Nephron progenitor cell (in vitro differentiated cells): ENCODE measurements at places on chromosomes 6 and 20.

DNA sequence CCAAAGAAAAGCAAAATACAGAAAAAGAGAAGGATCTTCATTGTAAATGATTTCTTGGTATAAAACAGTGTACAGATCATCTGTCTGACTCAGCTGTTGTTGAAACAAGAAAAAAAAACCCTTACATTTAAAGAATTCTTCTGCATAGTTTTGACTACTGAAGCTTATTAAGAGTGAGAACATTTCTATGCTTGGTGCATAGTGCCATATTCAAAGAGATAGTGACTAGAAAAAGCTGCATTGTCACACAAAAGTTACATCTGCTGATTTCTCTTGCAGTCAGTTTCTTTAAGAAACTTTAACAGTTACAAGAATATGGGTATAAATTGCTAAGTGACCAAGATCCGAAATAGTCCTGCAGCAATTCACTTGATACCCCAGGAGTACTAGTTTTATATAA is at the start of gene DEFB112:
Gene DEFB112 (minus strand): TSS at position 101 of the 400 bp plus-strand sequence. CDS start 60 bp downstream, at position 41.
- DNase-seq = no peak

- no peak for DNase-seq
These were observed 2.6 kb downstream of the NCOA5 start for GRCh38 chr20:46087161-46087560.

GRCh38 chr6:78830805-78831204 is 36.5 kb upstream of the IRAK1BP1 start:
- no peak for DNase-seq

DNA sequence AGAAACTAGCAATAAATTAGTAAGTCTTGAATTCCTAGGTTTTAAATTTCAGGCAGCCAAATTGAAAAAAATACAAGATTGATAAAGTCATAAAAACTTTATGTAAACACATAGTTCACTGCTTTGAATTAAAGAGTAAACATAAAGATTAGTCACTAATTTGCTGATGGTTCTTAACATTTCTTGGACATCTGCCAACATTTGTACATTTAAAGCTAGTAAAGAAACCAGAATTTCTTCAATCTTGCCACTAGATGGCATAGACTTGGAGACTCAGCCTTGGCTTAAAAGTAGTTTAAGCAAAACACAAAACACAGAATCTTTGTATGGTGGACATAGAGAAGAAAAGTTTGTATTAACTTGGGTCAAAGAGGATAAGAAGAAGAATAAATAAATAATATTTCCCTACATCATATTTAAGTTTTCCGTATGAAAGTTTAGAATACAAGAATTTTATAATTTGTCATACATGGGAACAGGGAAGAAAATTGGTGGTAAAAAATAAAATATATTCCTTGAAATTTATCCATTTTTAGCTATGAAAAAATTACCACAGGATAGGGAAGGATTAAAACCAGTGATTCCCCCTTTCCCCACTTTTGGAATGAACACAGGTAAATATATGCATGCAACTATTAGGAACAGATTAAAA is 41.7 kb upstream of the FAM135A start:
- no peak for DNase-seq

DNA sequence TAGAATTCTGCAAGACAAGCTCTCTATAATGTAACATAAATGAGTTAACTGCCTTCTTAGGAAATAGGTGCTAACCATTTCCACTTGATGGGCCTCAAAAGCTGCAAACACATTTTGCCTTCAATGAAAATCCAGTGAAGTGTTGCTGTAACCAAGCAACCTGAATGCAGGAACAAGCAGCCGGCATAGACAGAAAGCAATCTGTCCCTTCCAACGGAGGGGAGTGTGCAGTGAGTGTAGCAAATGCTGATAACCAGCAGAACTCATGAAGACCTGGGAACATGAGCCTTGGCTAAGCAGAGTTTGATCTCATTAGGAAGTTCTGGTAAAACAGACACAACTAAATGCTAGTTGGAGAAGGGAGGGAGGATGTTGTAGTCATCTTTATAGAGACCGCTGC is 697.8 kb downstream of the KIF16B start:
- DNase-seq = peak; percentile 4

- no peak for DNase-seq
These were observed 20.4 kb upstream of the ZNF318 start for GRCh38 chr6:43389730-43390295.

DNA sequence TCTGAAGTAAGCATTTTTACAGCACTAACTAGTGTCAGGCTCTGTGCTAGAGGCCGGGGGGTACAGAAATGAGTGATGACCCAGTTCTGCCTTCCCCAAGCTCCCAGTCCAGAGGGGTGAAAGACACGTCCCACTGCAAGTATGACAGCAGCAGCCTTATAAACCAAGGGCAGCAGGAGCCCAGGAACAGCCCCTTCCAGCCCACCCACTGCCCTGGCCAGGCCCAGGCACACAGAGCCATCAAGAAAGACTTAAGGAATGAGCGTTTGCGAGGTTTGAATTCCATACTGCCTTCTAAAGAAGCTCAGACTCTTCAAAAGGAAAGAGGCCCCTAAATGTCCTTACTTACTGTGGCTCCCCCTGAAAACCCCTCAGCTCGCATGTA is 10.0 kb downstream of the TRERF1 start:
- DNase-seq = no peak

DNA sequence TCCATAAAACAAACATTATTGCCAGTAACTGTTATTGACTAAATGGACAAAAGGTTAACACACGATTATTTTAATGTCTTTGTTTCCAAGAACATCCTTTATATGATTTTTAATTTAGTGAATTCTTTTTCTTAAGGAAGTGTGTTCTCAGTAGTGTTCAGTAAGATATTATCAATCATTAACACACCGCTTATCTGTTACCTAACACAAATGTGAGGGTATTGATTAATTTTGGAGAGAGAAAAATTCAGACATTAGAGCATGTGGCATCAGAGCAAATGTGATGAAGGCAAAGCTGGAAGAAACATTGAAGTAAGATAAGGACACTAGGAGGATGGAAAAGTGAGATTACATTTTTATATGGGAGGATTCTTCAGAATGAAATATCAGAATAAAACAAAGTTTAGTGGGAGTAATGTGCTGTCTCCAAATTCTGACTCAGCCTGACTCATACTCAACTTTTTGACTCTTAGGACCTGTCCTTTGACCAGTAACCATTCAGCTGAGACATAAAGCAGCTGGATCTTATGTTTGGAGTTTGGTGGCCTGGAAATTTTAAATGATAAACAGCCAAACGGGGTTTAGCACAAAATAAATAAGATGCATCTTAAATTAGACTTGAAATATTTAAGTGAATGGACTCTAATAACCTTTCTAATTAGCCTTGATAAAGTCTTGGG is 348.6 kb downstream of the CD109 start:
- DNase-seq = no peak

DNA sequence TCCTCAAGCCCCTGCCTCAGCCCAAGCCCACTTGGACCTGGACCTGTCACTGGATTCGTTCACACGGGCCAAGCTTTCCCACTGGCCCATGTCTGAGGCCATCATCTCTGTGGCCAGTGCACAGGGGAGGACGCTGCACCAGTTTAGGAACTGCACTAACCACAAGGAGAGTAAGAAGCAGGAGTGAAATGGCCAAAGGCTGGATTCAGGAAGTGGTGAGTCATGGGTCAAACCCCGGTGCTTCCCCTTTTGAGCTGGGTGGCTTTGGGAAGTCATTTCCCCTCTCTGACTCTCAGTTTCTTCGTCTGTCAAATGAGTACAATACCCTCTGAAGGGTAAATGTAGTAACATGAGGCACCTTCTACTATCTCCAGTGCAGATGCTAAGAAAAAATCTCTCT is 87.9 kb downstream of the CD40 start:
- no peak for DNase-seq

DNA sequence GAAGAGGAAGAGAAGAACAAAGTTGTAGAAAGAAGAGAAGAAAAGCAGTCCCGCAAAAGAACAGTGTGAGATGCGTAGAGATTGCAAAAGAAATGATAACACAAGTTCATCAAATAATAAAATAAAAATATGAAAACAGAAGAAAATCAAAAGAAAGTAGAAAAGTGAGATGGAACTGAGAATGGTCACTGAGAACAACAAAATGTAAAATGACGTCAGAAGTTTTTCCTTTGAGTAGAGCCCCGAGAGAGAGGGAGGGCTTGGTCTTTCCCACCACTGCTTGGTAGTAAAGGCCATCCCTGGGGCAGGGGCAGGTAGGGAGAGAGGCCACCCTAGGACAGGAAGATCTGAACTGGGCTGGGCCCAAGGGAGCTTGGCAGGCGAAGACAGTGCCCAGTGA is 533.7 kb downstream of the QKI start:
- DNase-seq = no peak
